ENCODE measurements at places on chromosomes 13 and 19.
A peak's percentile ranks its signal among the peaks of the same experiment; 100 is the strongest.

DNA sequence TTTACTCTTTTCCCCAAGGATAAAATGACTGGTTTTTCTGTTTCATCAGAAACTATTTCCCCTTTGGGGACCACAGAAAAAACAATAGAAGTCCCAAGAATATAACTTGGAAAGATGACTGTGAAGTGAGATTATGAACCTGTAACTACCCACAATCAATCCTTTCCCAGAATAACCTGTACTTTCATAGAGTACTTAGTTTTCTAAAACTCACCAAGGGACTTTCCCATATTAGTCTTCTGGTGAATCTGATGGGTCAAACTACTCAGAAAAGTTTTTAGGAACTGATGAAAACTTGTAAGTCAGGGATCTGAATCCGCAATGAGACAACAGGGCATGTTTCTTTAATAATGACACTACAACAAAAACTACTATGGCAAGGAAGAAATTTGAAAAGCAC, 62.6 kb downstream of the STK24 start:
- no peak for DNase-seq

GRCh38 chr13:75749407-75749806, 113.3 kb downstream of the LMO7 start:
- no peak for DNase-seq

DNA sequence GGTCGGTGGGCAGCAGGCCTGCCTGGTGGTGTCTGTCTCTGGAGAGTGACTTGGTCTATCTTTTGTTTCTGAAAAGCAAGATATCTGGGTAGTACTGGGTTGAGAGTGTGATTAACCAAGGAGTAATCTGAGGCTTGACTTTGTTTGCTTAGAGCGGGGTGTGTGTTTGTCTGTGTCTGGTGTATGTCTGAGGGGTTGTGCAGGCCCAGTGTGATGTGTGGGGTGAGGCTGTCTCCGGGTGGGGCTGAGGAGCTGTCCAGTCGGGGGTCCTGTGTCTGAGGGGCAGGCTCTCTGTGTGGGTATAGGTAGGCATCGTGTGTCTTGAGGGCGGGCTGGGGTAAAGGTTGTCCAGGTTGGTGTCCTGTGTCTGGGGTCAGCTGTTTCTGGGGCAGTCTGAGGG, 11.1 kb upstream of the TIMM50 start:
- no peak for DNase-seq

DNA sequence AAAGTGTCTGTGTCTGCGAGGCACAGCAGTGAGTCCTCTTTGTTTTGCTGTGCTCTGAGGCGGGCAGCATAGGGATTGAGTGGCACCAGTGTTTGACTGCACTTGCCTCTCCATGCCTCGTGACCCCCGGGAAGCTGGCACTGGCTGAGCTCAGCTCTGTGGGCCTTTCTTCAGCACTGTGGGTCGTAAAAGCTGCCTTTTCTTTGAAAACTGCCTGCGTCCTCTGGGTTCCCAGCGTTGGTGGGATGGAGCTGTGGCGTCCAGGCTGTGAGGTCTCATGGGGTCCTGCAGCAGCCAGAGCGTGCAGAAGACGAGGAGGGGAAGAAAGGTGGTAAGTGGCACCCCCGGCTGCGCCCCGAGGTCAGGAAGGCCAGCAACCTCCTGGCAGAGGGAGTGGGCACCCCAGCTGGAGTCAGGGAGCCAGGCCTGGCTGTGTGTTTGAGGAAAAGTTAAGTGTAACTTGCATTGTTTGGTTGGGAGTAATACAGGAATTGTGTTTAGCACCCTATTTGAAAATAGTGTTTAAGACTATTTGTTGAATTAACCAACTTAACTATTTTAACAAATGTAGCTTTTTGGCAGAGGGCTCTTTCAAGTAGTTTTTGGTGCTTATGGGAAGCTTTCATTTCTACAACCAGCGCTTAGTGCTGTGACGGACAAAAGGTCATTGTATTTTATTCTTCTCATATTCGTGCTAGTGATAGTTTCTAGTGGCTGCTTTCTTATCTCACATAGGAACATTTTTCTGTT, 79.3 kb upstream of the TEX29 start:
- no peak for DNase-seq

GRCh38 chr13:113630804-113631203, 27.2 kb downstream of the ATP4B start:
- DNase-seq, result no peak

DNA sequence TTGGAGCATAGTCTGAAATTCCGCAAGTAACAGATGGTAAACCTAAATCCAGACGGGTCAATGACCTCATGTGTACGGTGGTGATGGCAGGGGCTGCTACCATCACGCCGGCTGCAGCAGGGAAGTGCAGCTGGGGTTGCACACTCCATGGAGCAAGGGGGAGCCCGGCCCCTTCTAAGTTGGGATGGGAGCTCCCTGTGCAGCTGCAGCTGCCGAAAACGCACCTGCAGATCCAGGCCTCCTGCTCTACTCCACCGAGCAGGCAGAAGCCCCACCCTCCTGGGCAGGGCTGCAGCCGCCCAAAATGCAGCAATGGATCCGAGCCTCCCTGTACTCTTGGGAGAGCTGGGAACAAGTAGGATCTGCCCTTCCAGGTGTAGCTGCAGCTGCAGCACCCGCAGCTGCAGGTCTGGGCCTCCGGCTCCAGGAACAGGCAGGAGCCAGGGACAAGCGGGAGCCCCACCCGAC, 25.5 kb downstream of the KBTBD6 start:
- no peak for DNase-seq

- no peak for DNase-seq
Measured at GRCh38 chr19:1080360-1081161, 13.6 kb downstream of the ARHGAP45 start.

DNA sequence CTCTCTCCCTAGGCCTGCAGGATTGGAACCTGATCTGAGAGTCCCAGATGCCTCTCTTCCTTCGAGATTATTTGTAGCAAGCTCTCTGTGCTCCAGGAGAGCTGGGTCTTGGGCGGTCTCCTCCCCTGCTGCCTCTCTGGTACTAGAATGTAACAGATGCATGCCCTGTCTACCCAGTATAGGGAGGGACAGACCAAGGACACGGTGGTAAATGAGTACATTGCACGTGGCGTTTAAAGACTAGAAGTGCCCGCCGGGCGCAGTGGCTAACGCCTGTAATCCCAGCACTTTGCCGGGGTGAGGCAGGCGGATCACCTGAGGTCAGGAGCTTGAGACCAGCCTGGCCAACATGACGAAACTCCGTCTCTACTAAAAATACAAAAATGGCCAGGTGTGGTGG, 11.7 kb downstream of the SLC27A1 start:
- no peak for DNase-seq

DNA sequence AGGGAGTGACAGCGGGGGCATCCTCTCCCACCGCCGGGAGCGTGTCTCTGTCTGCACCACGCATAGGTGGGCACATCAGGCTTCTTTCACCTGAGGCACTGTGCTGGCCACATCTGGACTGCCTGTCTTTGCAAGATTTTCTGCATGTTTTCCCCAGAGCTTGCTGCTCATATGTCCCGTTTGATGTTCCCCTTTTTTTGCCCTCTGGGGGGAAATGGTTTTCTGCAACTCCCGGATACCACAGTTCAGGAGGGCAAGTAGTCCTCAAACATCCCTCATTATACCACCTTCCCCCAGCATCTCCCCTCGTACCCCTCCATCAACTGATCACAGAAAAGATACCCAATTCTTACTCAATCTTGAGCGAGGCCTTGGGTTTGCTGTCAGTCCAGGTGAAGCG, 168.0 kb downstream of the PAN3 start:
- no peak for DNase-seq

GRCh38 chr13:35767256-35767976, 290.9 kb upstream of the MAB21L1 start:
- DNase-seq, result no peak

- no peak for DNase-seq
Measured at GRCh38 chr19:8643860-8644653, 13.6 kb downstream of the NFILZ start.

DNA sequence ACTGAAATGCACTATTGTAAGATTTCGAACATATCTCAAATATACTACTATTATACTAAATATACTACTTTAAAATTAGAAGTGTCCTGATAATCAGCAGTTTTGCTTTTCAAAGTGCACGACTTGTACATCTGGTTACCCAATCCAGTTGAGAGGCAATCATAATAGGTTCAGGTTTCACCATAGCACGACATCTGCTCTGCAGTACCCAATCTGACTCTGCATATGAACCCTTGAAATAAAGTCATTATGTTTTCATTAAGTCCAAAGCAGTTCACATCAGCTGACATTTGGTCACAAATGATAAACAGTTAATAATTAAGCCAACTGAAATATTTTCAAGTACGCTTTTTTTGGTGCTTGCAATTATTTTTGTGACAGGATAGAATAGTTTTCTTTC, 90.6 kb downstream of the PCDH9 start:
- no peak for DNase-seq

- DNase-seq, result no peak
Measured at GRCh38 chr19:808423-808775, 11.1 kb downstream of the PTBP1 start.

DNA sequence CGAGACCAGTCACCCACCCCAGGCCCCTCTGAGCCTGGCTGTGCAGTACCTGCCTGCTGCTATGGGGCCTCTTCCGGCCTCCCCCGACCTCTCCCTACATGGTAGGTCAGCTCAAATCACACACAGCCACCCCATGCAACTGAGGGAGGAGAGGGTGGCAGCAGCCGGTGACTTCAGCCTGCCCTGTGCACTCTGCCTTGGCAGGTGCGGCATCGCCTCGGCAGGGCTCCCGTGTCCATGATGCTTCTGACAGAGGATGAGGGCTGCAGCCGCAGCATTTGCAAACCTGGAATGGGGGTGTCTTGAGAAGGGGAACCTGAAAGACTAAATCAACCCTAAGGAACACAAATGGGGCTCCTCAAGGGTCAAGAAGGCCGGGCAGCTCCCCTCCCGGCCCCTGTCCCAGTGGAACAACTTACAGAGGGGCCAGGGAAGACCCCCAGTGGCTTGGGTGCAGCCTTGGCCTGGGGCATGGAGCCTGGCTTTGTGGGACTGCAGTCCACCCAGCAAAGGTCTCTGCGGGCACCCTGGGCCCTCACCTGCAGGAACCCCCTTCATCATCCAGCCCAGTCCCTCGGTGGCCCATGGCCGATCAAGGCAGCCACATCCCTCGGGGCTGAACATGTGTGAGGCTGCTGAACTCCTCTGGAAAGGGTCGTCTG, 6.7 kb downstream of the TEX29 start:
- no peak for DNase-seq

- no peak for DNase-seq
Measured at GRCh38 chr13:28837111-28837510, 17.0 kb downstream of the MTUS2 start.

GRCh38 chr19:5973867-5974635, 3.9 kb downstream of the RANBP3 start:
- no peak for DNase-seq

GRCh38 chr13:22047082-22047784, 376.4 kb downstream of the FGF9 start:
- DNase-seq, result no peak

DNA sequence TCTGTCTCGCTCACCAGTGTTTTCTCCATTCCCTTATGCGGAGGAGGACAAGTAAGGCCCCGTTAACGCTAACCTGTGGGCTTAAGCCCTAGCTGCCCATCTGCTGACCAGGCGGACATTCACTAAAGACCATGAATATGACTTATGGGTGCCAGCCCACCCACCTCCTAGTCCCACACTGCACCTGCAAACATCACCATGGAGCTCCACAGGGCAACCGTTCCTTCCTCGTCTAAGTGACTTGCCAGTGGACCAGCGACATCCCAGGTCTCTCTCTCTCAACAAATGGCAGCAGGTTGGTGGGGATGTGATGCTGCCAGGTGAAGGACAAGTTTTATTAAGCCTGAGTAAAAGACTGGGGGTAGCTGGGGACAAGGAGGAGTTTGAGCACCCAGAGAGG, 55.2 kb downstream of the CCDC70 start:
- no peak for DNase-seq

DNA sequence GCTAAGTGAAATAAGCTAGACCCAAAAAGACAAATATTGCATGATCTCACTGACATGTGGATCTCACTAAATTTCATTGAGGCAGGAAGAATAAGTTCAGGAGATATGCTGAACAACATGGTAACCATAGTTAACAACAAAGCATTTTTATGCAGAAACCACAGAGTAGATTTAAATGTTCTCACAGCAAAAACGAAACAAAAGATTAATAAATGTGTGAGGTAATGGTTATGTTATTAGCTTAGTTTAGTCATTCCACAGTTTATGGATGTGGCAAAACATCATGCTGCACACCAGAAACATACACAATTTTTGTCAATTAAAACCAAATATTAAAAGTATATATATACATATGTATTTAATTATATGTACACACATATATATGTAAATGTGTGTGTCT, 765.8 kb downstream of the SLITRK5 start:
- no peak for DNase-seq

DNA sequence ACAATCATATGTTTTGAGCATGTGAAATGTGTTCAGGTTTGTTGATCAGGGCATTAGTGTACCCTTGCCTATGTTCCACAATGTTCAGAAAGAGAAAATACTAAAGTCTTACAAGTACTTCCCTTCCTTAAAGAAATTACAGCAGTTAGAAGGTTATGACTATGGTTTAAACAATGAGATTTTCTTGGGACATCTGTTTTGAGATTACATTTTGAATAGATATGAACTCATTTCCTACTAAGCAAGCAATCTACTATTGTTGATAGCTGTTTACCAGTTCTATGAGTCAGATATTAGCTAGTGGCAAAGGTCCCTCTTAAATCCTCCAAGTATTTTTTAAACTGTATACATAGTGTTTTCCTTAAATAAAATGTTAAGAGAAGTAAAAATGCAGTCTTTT, 241.3 kb downstream of the DACH1 start:
- DNase-seq, result no peak

DNA sequence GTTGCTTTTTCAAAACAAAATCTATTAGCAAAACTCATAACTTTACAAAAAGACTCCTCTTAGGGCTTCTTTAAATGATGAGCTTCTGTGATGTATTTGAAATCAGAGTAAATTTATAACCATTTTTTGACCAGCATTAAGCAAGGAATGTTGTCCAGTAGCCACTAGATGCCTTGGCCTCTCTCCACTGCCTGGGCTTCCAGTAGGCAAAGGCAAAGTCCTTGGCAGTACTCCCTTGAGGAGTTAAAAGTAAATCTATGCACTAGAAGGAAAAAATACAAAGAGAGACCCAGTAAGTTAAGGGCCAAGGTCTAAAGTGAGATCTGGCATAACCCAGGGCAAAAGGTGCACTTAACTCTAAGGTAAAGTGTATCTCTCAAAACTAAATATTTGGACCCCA, 9.5 kb downstream of the SERPINE3 start:
- DNase-seq, result no peak

- DNase-seq, result peak; percentile 87
Measured at GRCh38 chr19:15779756-15780476, 7.5 kb upstream of the OR10H5 start.

DNA sequence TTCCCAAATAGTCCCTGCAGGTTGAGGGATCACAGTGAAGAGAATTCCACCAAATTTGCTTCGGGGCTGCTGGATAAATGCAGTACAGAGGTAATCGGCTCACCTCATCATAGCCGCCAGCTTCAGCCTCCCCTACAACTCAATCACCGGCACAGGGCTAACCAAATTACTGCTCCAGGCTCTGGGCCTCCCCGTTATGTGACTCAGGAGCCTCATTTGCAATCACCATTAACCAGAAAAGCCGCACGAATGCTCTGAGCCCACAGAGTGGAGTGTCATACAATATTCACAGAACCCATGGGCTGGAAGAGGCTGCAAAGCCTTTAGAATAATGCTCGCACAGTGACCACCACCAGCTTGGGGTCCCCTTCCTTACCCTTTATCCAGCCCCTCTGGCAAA, 4.9 kb downstream of the SIAH3 start:
- DNase-seq, result no peak
